ENCODE measurements at places on chromosomes 5 and 9.

DNA sequence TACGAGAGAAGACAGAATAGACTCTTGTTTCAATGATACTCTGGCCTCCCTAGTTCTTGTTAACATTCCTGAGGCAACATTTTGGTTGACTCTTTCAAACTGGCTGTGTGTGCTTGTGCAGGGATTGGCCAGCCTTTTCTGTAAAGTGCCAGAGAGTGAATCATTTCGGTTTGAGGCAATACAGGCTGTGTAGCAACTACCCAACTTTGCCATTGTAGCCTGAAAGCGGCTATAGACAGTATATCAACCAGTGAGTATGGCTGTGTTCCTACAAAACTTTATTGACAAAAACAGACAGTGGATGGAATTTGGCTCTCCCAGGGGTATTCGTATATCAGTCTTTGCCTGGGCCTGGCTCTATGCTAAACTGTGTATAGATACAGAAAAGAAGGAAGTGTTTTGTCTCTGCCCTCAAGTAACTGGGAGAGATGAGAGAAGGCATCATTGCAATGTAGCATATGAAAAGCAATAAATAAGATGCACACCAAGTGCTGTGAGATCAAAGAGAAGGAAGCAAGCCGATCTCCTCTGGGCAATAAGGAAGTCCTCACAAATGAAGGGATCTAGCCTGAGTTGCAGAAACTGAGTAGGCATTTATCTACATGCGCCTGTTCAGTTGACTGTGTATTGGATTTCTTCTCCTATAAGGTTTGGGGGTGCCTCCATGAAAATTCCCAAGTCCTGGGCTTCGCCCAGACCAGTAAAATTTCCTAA, 568.0 kb upstream of the KLF4 start:
- no peak for DNase-seq

DNA sequence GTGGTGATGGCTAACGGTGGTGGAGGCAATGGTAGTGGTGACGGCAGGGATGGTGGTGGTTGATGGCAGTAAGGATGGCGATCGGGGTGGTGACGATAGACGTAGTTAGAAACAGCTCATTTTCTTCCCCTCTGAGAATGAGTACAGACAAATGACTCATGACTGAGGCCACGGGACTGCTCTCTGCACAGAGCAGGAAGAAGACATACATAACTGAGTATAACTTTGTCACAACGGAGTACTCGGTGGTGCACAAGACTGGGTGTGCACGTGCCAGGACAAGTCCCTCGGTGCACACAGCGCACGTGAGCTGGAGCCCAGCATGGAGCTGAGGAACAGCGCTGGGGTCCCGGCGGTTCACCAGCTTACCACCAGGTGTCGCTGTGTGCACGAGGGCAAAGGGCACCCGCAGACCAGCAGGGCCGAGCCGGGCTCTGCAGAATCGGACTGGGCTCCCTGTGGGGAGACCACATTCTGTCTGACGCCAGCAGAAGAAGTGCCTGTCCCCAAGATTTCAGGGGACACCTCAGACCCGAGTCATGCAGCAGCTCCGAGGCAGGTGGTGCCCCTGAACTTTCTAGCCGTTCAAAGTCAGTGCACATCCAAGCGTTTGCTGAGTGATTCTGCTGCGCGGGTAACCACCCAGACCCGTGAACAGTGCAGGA, 188.6 kb downstream of the FSTL4 start:
- DNase-seq: peak; percentile 57

GRCh38 chr5:45195026-45195425, 386.3 kb downstream of the MRPS30 start:
- DNase-seq: no peak

GRCh38 chr5:154547551-154547950, 69.5 kb upstream of the HAND1 start:
- no peak for DNase-seq

GRCh38 chr5:132325691-132326090, 31.5 kb downstream of the SLC22A4 start:
- DNase-seq: no peak

DNA sequence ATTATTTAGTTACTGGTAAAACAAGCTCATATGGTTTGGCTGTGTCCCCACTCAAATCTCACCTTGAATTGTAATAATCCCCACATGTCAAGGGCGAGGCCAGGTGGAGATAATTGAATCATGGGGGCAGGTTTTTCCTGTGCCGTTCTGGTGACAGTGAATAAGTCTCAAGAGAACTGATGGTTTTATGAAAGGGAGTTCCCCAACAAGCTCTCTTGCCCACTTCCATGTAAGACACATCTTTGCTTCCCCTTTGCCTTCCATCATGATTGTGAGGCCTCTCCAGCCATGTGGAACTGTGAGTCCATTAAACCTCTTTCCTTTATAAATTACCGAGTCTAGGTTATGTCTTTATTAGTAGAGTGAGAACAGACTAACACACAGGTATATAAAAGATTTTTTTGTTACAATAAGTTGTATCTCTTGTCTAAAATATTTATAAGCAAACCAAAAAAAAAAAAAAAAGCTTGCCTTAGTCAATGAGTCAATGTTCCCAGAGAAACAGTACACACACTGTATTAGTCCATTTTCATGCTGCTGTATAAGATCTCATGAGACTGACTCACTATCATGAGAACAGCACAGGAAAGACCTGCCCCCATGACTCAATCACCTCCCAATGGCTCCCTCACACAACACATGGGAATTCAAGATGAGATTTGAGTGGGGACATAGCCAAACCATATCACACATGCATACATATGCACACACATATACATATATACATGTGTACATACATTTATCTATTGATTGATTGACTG, 138.3 kb downstream of the BASP1 start:
- no peak for DNase-seq

DNA sequence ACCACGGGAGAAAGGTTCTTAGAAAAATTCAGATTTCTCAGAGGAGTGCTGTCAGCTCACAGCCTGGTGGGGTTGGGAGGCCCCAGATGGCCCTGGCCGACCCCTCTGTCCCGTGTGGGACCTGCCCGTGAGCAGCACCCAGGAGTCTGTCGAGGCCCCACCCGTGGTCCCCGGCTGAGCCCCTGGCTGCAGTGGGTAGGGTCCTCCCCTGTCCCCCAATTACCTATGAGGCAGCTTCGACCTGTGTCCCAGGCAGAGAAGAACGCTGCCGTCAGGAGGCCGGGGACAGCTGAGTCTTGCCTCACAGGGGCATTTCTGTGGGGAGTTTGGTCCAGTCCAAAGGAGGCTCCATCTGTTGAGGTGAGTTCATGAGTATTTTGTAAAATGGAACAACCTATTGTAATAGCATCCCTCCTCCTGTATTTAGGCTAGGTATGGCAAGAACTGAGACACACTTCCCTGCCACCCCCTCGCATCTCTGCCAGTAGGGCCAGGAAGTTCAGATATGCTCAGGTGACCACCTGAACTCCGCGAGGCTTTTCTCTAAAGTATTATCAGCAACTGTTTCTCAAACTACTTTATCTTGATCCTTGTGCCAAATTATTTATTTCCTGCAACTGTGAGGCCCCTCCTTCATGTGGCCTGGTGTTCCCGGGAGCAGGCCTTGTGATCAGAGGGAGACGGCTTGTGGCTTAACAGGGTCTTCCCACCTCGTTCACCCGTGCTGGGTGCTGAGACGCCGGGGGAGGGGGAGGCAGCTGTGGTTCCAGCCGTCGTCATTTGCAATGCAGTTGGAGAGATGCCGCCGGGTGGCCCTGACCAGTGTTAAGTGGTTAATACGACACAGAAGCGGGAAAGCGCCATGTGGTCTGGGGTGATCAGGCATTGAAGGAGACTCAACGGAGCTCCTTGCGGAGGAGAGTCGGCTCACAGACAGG, 1.7 kb downstream of the AHRR start:
- no peak for DNase-seq

DNA sequence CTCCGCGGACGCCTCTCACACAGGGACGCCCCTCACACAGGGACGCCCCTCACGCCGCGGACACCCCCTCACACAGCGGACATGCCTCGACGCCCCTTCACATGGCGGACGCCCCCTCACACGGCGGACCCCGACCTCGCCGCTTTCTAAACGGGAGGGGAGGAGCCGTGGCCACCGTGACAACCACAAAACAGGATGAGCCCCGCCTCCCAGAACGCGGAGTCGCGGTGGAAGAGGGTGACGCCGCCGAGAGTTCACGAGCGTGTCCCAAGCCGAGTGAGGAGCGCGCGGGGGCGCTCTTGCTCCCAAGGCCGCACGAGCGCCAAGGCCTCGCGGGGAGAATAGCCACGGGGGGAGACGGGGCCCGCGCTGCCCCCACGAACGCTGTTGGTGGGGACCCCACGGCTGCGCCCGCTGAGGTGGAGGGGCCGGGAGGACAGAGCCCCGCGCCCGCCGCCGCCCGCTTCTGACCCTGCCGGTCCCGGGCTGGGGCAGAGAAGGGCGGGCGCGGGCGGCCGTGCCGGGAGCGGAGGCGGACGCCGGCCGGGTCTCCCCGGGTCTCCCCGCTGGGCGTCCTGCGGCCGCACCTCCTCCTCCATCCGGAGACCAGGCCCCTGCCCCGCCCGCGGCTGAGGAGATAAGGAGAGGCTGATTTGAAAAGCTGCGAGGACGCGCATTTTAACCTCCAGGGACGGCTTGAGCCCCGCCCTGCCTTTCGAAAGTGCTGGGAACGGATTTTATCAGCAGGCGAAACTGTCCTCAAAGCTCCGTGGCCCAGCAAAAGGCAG, 3.9 kb upstream of the NKD2 start:
- no peak for DNase-seq

- DNase-seq: no peak
These were observed 161.6 kb downstream of the KCTD16 start for GRCh38 chr5:144332265-144332664.

GRCh38 chr5:25091921-25092320, 447.1 kb upstream of the CDH10 start:
- no peak for DNase-seq

- DNase-seq: no peak
These were observed 109.8 kb downstream of the GIN1 start for GRCh38 chr5:103010168-103010567.

DNA sequence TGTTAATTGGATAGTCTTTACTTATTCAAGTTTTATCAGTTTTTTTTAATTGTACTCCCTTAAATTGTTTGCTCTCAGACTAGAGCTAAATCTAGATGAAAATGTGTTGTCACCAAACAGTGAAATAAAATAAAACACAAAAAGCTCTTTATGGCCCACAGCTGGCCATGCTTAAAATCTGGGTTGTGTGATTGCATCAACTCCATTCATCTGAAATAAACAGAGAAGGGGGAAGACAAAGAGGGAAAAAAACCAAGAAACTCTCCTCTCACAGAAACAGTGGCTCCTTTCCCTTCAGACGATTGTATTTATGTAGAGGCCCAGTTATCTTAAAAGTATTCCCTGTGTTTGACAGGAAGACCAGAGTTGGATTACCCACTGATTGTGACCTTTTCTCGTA, 422.4 kb downstream of the IRX1 start:
- no peak for DNase-seq

DNA sequence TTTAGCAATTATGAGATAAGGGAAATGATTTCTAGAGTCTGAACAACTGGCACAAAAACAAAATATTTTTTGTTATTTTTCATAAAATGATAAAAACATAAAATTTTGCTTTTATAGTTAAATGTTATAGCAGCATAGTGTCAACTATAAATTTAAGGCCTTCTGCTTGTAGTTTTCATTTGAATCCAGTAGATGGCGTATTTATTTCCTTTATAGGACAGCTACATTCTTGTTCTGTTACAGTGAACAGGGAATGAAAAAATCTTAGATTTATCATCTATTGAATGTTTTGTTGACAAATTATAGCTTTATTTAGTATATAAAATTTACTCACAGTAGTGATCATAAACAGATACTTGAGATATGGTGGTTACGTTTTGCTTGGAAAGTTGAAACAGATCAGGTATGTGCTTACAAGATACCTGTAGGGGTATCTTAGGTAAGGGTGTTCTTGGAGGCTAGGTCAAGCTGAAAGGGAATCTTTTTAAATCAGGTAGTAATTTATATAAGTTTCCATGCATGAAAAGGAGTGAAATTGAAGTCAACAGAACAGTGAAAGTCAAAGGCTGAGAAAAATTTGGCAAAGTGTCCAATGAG, 239.3 kb upstream of the GRIN3A start:
- no peak for DNase-seq

DNA sequence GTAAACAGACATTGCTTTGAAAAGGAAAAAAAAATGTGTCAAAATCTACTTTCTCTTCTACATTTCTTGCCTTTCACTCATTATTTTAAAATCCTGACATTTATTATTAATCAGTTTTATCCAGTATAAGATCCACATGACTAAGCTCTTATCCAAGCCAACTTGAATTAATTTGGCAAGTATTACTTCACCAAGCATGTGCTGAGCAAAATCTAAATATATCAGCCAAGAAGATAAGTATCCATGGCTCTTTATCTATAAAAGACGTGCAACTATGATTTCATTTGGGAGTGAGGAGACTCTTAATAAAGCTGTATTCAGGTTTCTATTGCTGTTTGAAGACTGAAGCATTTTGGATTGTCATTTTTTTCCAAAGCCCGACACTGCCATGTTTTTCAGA, 221.3 kb downstream of the TRIM36 start:
- DNase-seq: no peak

DNA sequence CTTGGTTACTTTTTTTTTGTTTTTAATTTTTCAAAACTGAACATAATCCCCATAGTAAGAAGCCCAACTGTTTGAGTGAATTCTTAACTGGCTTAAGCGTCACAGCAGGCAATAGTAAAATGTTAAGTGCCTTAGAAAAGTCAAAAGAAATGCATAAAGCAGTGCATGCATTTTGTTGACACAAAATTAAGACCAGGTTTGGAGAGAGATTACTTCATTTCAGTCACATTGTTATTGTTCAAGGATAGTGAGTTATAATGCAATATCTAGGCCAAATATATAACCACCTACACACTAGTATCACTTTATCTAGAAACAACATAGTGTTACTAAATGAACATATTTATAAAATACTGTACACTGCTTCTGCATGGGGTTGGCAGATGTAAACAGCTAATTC, 116.9 kb upstream of the KLF9 start:
- no peak for DNase-seq

DNA sequence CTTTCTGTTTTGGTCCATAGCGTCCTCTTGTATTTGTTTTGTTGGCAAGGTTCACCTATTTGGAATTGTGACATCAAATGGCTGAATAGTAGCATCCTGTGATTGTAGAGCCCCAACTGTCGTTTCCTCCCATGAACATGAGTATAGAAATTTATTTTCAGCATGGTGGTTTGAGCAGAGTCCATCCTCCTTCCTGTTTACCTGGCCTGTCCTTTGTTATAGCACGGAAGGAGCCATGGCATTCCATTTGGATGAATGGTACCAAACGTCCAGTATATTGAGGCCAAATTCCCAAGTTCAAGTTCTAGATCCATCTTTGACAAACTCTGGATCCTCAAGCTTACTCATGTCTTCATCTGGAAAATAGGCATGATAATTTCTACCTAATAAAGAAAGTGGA, 16.8 kb downstream of the RASGRF2 start:
- DNase-seq: no peak
